ENCODE measurements at places on chromosomes 3 and 15.
A peak's percentile ranks its signal among the peaks of the same experiment; 100 is the strongest.

DNA sequence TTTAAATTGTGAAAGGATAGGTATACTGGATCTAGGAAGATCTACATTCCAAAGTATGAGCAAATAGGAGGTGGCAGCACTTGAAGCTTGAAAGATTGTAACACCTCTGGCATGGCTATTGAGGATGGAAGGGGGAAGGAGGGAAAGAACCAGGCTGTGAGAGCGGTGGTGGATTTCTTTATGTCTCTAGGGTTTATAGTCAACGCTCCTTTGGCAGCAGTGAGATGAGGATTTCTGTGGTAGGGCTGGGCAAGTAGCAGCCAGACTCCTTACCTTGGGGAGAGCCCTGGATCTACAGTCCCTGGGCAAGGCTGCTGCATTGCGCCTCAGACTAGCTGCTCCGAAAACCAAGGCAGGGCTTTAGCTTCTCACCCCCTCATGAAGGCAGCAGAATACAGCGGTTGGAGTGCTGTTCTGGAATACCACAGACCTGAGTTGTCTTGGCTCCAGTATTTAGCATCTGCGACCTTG, 53.2 kb downstream of the MEF2A start:
- DNase-seq: no peak

GRCh38 chr3:114307222-114307830, 13.5 kb downstream of the TIGIT start:
- no peak for DNase-seq

DNA sequence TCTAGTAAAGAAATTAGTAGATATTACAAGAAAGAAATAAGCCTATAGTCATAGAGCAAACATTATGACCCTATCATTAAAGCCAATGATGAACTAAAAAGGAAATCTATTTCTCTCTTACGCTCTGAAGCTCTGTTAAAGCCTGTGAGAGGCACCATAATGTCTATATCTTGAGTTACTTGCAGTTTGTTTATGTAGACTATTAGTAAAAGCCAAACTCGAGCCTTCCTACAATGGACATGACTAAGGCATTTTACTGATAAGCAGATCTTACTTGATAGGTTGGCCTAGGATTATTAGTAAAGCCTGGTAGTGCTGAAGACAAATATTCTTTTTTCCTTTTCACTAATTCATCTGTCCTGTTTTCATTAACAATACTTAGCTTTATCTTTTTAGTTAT, 32.7 kb downstream of the LRRC3B start:
- DNase-seq: no peak

DNA sequence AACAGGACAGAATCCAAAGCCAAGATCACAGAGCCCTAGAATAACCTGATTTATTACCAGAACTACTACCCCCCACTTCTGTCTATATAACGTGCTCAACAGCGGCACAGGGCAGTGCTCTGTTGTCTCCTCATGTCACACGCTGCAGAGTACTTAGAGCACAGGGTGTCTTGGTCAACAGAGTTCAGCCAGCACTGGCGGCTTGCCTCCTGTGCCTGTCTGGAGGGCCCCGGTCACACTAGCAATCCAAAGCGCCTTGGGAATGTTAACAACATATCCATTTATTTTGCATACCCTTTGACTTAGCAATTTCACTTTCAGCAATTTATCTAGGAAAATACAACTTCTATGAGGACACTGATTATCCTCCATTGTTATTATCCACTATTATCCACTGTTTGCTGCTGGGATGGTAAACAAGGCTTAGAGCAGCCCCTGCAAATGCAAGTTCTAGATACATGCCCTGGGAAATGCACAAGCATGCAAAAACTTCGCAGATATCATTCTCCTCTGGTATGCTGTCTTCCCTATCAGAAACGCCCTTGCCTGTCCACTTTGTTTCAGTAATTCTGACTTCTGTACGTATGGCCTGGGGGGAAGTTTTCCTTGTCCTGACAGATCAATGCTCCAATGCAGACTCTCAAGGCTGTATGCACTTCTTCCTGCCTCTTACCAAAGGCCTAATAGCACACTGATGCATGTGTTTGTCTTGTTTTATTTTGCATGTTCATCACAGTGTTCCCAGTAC, 86.2 kb upstream of the OCA2 start:
- no peak for DNase-seq

GRCh38 chr15:25780479-25781255, 82.5 kb downstream of the ATP10A start:
- DNase-seq: no peak

GRCh38 chr15:60372756-60373155, 25.0 kb downstream of the ANXA2 start:
- no peak for DNase-seq

GRCh38 chr15:86506401-86506800, 426.7 kb downstream of the AGBL1 start:
- DNase-seq: no peak

DNA sequence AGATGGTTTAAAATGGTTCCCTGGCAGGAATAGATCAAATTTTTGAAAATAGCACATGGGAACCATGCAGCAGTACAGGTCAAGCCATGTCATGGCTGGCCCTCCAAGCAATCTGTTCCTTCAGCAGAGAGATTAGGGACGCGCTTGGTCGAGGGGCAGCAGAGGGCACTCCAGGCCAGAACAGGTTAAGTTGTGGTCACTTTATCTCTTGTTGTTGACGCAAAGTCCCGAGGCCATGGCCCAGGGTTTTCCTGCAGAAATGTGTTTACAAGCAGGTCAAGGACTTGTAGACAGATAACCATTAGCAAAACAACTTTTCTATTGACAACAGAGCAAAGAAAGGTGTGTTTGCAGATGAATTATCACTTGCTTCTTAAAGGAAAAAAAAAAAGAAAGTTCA, 570.0 kb upstream of the NR2F2 start:
- no peak for DNase-seq

DNA sequence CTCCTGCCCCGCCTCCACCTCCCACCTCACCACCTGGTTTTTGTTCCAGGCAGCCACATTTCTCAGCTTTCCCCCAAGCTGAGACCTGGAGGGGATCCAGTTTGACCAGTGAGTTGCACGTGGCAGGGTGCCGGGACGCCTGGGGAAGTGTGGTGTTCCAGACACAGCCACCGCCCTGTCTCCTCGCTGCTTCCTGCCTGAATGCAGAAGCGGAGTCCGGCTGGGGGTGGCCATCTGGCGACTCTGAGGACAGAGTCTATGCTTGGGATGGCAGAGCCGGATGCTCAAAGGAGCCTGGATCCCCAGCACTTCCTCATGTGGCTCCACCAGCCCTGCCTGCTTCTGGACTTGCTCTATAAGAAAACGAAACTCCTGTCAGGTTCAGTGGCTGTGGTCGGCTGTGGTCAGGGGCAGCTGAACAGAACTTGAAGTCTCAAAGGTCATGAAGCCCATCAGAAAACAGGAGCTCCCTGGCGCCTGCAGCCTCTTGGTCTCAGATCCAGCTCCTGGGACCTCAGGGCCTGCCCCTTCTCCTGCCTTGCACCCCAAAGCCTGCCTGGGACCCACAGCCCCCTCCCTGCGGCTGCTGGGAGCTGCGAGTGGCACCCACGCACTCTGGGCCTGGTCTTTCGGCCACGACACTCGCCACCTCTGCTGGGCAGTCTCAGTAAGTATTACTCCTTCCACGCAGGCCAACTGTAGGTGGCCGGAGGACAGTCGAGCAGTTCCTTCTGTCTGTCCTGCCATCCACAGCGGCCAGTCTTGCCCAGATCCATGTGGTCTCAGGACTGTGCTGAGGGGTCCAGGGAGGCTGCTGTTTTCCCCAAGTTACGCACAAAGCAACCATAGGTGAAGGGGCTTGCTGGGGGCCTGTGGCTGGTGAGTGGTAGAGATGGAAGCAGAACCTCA, 112.8 kb upstream of the MEF2A start:
- DNase-seq: peak; percentile 85

DNA sequence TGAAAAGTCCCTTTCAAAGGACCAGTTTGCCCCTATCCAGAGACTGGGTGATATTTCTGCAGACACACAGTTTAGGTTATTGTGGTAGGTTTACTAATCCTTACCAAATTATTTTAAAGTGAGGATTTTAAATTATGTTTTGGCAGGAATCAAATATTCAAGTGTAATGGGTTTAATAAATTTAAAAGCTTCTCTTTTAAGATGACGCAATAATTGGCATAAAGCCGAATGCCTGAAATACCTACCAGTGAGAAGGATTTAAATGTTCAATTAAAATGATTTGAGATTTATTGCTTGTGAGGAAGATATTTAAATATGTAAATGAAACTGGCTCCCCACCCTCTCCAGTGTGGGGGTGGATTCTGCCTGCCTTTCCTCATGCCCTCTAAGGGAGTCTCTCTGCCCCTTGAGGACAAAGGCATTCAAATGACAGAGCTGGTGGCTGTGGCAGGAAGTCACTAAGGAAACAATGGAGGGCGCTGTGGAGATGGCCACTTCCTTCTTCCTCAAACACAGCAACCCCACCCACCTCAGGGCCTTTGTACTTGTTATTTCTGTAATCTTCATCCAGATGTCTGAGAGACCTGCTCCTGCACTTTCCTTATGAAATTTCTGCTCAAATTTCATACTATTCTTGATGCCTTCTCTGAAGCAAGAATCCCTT, 131.7 kb downstream of the TNIK start:
- DNase-seq: no peak

DNA sequence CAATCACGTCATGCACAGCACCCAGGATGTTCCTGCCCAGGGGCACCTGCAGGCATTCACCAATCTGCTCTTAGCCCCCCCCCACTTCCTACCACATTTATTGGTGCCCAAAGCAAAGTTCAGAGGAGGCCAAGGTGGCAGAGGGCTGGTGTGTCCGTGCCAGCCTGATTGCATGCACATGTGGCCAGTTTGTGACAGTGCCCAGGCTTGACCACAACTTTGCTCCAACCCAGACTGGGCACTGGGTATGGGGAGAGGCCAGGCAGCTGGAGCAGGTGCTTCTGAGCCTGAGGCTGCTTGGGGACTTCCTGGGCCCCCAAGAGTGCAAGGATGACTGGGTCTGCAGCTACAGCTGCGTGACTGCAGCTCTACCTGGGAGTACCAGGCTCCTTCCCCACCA, 192.3 kb upstream of the BCHE start:
- DNase-seq: no peak

DNA sequence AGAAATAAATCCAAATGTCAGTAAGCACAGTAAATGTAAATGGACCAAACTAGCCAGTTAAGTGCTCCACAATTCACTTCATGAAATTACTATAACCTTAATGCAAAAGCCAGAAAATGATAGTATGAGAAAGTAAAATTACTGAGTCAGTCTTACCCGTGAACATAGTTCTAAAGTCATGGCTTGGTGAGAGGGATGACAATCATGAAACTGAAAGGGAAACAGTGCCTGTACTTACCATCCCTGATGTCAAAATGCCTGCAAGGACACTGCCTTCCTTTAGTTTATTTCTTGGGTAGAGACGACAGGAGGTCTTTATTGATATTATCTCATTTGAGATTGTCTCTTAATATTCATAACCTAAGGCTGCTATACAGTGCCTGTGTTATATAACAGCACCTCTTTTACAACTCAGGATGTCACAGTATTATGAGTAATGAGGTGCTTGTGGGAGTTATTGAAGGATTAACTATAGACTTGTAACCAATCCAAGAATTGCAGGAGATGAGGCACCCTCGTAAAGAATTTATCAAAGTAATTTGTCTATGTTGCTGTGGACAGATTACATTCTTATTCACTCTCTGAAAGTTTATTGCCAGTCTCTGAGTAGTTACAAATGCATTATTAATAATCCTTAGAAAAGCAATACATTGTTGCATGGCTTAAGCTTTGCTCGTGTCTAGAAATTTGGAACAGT, 142.9 kb upstream of the BFSP2 start:
- DNase-seq: no peak

DNA sequence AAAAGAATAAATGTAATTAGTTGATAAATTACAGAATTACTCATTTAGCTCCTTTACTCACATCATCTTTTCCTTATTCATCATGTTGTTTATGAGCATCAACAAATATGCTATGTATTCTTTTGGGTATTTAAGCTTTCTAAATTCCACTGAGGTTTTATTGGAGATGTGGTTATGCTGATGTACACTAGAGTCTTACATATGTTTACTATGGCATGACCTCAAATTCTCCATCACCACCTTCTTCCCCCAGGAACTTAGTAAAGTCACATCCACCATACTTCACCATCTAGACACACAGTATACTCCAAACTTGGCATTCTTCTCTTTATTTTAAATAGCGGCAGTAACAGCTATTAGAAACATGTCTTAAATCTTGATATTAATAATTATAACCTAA, 74.1 kb upstream of the MELTF start:
- no peak for DNase-seq

DNA sequence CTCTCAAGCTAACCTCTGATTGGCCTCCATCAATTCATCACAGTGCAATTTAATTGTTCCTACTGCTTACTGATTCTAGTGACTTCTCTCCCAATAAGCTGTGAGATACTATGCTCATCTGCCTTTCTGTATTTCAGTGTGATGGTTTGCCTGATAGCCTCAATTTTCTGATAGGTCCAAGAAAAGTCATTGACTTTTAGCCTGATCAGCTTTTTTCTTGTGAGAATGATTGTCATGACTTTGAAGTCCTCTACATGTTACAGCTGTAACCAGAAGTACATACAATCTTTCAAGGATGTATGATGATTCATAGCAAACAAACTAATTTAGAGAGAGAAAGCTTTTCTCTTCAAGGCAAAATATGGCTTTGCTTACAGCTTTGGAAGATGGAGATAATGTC, 463.8 kb upstream of the CNTN3 start:
- no peak for DNase-seq

GRCh38 chr3:161217496-161217895, 3.6 kb upstream of the NMD3 start:
- no peak for DNase-seq

GRCh38 chr15:100905850-100906249, 13.3 kb upstream of the LRRK1 start:
- no peak for DNase-seq

GRCh38 chr15:27081676-27082418, 110.9 kb downstream of the GABRG3 start:
- DNase-seq: no peak

DNA sequence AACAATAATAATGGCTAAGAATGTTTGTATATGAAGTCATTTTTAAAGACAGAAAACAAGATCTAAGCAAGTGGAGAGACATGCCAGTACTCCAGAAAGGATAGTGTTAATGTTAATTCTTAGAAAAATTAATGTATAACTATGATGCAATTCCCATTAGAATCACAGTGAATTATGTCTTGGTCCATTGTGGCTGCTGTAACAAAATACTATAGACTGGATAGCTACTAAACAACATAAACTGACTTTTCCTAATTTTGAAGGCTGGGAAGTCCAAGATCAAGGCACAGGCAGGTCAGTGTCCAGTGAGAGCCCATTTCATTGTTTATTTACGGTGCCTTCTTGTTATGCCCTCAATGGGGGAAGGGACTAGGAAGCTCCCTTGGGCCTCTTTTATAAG, 32.7 kb upstream of the CSPG4 start:
- DNase-seq: no peak

DNA sequence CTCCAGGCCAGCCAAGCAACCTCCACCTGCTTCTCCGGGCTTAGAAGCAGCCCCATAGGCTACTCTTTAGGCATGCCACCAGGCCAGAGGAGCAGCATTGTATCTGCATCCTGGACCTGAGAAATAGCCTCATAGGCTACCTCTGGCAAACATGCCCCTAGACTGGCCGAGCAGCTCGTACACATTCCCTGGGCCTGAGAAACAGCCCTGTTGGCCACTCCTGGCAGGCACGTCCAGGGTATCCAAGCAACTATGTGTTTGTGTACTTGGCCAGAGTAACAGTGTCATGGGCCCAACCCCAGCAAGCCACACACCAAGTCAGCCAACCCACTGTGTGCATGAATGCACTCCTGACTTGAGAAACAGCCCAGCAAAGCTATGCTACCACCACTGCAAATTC, 498.7 kb upstream of the CDIN1 start:
- no peak for DNase-seq

- no peak for DNase-seq
Measured at GRCh38 chr3:104436506-104436905, 930.2 kb upstream of the ALCAM start.

GRCh38 chr15:45640616-45641015, 5.8 kb downstream of the SQOR start:
- no peak for DNase-seq

Data from ureter (tissue), 1 donor.